GM18507 (cell line): ENCODE measurements at places on chromosomes 7 and 10.

- DNase-seq = no peak
Observed at GRCh38 chr7:132771301-132771730, 195.0 kb upstream of the PLXNA4 start.

DNA sequence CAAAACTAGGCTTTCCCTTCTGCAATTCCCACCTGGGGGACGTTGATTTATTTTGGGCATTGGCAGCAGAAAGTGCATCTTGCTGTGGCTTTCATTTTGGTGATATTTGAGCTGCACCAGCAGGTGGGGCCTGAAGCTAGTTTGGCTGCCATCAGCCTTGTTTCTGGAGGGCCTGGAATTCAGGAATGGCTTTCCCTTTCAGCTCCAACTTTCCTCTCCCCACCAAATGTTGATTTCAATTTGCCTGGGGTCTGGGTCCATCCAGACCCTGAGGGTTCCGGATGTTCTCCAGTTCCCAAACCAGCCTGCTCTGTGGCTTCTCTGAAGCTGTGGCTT, 640.4 kb downstream of the TYW1 start:
- no peak for DNase-seq

DNA sequence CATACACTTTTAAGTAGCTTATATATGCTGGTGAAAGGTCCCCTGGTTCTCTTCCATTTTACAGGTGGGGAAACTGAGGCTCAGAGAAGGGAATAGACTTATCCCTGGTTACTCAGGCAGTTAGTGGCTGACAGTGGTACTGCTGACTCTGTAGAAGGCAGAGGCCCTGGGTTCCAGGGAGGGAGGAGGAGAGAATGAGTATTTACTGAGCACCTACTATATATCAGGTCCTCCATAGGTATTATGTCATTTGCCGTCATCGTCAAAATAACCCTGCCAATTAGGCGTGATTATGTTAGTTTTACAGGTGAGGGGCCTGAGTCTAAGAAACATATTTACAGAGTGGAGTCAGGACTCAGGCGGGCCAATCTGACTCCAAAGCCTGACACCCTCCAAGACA, 13.3 kb upstream of the PALD1 start:
- DNase-seq = no peak

GRCh38 chr7:26624839-26625238, 239.6 kb downstream of the SKAP2 start:
- DNase-seq = no peak

- DNase-seq = no peak
Observed at GRCh38 chr10:100006243-100006886, 3.4 kb downstream of the DNMBP start.

DNA sequence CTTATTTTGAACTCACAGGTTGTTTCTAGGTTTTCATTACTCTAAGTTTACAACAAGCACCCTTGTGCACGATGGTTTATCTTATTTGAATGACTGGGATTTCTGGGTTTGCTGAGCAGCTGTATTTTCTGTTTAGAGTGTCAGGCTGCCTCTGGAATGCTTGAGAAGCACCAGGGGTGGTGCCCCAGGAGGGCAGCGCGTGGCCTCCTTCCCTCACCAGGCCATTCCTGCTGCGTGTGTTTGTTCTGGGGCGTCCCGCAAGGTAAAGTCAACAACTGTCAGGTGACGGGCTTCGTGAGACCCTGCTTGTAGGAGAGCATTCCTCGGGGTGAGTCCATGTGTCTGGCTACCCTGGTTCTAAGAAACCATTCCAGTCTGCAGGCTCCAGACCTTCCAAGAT, 54.9 kb downstream of the FAM171A1 start:
- DNase-seq = no peak

- DNase-seq = no peak
Observed at GRCh38 chr7:66639773-66640172, 11.1 kb downstream of the KCTD7 start.

GRCh38 chr10:99534939-99535763, 2.4 kb downstream of the NKX2-3 start:
- no peak for DNase-seq

DNA sequence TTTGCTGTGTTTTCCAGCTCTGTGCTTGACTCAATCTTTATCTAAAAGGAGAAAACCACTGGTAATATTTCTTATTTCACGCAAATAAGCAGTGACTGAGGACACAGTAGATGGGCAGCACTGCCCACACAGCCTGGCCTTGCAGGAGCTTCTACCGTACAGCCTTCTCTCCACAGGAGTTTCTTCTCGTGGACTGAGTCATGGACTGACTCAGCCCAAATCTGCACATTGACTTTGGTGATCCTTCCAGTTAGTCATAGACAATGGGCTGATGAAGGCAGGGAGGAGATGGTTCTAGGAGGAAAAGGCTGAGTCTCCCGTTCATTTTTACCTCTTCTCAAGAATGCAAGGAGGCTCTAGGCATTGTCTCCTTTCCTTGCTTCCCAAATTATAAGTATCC, 200.7 kb downstream of the RAPGEF5 start:
- no peak for DNase-seq

DNA sequence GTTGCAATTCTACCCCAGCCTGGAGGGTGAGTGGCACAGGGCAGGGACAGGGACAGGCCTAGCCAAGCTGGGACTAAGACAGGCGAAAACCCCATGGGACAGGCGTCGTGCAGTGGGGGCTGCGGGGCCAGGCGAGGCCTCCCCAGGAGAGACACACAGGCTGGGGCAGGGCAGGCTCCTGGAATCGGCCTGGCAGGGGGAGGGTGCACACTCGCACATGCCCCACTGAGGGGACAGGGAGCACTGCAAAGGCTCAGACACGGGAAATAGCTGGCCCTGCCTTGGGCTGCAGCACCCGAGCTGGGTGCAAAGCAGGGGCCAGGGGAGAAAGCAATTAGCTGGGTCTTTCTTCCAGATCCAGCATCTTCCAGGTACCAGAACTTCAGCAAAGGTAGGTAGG, 10.4 kb downstream of the LAT2 start:
- DNase-seq = no peak

GRCh38 chr10:1406967-1407945, 330.1 kb downstream of the ADARB2 start:
- DNase-seq = no peak

DNA sequence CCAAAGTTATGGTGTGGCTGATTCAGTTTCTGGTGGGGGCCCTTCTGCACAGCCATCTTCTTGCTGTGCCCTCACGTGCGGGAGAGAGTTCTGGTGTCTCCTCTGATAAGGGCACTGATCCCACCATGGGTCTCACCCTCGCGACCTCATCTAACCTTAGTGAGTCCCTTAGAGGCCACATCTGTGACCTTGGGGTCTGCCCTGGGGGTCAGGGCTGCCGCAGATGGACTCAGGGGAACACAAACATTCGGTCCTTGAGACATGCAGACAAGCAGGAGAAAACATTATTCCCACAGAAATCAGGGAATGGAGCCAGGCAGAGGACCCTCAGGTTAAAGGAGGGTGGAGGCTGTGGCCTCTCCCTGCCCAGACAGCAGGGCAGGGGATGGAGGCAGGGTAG, 177.9 kb downstream of the DNAJB6 start:
- no peak for DNase-seq

GRCh38 chr10:7826971-7827370, 8.7 kb downstream of the TAF3 start:
- no peak for DNase-seq

- DNase-seq = no peak
Observed at GRCh38 chr7:143117395-143117794, 14.5 kb upstream of the PIP start.

DNA sequence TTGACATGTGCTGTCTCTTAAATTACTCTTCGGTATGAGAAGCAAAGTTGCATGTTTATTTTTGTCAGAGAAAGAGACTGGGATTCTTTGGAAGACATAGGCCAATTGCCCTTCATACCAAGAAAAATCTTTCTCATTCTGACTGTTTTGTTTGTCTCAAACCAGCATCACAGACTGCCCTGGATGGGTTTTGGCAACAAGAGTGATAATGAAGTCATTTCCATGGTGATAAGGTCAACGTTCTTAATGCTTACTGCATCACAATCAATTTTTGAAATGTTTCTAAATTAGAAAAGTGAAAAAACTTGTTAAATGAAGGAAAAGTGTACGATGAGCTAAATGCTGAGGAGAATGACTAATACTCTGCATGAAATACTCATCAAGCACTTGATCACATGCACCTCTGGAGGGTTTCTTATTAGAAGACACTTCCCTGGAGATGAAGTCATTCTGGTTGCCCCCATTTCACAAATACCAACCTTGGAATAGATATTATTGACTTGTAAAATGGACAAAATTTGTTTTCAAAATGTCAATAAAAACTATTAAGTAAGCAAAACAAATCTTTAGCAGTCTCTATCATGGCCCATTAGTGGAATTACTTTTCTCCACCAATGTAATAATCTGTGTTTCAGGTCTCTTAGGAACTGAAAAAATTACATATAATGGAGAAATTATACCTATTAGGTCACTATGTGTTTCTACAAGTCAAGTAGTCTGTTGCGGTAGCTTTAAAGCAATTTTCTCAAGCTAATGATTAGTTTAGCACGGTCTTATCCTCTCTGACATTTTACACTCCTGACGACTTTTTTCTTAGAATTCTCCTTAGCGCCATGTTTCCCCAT, 19.9 kb upstream of the SEC61G start:
- no peak for DNase-seq

DNA sequence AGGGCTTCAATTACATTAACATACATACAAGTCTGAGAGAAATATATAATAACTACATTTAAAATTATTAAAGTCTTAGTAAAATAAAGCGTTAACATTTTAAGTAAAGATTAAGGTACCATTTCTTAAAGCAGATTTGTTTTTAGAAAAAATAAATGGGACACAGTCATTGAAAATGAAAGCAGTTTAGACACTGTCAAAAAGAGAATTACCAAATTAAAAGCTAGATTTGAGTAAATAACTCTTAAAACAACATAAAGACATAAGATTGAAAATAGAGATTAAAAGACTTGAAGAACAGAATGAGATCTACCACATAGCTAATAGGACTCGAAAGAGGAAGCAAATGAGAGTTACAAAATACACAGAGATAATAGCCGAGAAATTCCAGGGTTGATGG, 562.2 kb upstream of the FOXK1 start:
- no peak for DNase-seq

GRCh38 chr10:43056568-43057011, 20.3 kb upstream of the RET start:
- no peak for DNase-seq

- no peak for DNase-seq
Observed at GRCh38 chr10:92003258-92003657, 79.7 kb downstream of the BTAF1 start.

DNA sequence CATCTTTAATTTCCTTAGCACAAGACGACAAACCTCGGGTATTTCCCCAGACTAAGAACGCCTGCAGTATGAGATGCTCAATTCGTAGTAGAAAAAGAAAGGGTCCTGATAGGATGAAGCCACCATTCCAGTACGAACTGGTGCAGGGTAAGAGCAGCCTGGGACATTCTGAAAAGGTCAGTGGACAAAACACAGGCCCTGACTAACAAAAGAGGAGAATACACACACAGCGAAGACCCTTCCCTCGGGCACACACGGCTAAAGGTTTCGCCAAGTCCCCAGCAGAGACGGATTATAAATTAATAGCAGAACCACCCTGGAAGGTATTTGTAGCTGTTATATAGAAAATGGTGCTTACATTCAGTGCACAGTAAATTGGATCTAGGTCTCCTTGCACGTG, 137.6 kb downstream of the SKIDA1 start:
- no peak for DNase-seq

DNA sequence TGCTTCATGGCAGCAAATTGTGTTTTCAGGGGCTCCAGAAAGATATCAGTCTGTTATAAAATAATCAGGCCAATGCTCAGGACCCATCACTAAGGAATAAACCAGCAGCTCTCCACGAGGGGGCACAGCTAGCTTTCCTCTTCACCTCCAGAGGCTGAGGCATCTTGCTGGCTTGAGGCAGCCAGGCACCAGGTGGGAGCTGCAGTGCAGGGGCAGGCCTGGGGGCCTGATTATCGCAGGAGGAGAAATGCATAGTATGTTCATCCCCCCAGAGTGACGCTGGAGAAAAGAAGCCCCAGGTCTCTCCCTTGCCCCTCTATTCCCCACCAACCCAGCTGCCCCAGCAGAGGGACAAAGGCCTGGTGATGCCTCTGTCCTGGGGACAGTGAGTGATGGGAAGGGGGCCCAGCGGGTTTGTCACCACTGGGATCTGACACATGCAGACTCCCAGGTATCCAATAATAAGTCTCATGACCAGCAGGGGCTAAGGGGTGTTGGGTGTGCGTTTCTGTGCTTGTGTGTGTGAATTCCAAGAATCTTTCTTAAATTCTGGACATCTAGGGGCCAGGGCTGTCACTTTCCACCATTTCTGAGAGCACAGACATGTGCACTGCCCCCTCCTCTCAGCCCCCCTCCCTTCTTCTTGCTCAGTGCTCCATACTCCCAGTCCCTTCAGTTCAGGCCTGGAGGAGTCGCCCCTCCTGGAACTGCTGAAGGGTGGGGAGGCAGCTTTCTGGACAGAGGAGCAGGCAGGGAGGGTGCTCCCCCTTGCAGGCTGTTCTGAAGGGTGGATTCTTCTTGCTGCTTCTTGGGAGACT, 128.1 kb upstream of the FAM20C start:
- no peak for DNase-seq

- no peak for DNase-seq
Observed at GRCh38 chr10:103814626-103815370, 40.6 kb downstream of the SH3PXD2A start.

- no peak for DNase-seq
Observed at GRCh38 chr10:306675-307185, 171.5 kb downstream of the ZMYND11 start.

DNA sequence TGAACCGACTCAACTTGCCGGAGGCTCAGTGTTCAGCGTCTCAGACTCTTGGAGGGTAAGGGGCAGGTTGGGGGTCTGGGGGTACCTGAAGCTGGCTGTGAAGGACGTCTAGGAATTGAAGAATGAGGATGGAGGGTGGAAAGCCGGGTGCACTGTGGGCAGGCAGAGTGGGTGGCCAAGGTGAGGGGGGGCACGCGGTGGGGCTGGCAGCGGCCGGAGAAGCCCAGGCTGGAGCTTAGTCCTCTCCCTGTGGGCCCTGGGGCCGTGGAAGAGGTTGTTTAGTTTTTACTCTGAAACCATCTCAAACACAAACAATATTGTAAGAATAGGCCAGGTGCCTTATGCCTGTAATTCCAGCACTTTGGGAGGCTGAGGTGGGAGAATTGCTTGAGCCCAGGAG, 83.4 kb downstream of the UNCX start:
- DNase-seq = no peak

- no peak for DNase-seq
Observed at GRCh38 chr7:145431834-145432233, 596.0 kb upstream of the TPK1 start.

DNA sequence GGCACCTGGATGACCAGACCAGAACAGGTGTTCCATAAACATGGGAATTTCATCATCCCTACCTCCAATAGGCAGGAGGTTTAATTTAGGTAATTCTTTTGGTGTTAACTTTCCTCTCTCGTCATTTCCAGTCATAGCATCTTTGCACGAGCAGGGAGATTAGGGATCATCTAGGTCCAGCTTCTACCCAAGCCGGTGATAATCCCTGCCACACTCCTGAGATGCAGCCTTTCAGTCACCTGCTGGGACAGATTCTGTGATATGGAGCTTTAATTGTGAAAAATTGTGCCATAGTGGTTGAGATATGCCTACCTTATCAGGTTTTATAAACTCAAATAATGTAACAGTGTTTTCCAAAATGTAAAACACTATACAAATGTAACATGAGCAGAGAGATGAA, 191.8 kb upstream of the AOAH start:
- DNase-seq = no peak

GRCh38 chr10:131644864-131645658, 255.7 kb upstream of the PPP2R2D start:
- no peak for DNase-seq
